ENCODE measurements at places on chromosomes 6 and 20.

GRCh38 chr6:132978685-132979084 is 164.3 kb downstream of the RPS12 start:
- DNase-seq: no peak

DNA sequence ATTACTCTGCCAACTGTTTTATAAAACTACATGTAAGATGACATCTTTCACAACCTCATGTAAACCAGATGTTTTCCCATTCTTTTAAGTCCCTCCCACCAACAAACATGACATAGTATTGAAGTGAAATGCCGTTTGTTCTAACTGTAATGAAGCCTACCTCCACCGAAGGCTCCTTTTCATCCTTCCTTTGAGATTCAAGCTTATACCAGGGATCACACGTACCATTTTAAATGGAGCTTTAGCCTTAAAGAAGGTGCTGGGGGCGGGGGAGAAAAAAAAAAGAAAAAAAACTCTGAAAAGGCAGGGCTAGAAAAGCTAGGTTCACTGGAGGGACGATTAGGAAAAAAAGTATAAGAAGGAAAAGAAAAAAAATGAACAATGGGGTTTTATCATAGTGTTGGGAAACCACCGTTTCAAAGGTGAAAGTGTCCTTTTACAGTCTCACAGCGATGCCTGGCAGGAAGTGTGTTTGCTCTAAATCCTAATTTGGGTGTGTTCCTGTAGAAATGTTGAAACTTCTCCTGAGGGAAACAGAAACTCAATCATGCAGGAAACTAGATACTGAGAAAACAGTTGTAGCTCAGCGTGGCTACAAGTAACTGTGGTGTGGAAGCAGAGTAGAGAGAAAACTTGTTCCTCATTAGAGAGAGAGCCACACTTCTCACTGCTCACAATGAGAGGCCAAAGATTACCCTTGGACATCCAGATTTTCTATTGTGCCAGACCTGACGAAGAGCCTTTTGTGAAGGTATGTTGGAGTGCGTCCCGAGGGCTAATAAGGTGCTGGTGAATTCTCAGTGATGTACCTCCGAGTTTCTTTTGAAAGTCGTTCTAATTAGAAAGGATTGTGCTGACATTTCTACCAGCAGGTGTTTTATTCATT is 37.6 kb upstream of the HINT3 start:
- DNase-seq: peak; percentile 60

GRCh38 chr20:21523281-21523868 is 9.5 kb upstream of the NKX2-2 start:
- no peak for DNase-seq

- peak; percentile 14 for DNase-seq
Measured at GRCh38 chr6:45706319-45706718, 309.3 kb downstream of the CLIC5 start.

- no peak for DNase-seq
Measured at GRCh38 chr6:132730560-132730959, 16.7 kb upstream of the VNN1 start.

DNA sequence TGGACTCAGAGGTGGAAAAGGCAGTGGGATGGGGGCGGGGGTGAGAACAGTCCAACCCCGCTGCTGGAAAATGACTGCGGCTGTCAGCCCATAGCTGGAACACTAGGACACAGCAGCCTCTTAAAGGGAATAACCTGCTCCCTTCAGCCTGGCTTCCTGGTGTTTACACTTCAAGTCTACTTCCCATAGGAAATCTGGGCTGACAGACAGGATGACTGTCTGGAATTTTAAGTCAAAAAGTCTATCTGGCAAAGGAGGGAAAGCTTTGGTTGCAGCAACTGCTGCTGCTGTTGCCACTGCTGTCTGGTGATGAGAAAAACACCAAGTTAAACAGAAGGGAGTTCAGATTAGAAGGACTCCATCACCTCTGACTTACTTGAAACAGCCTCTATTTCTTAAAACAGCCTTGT is 44.9 kb downstream of the TNFRSF21 start:
- no peak for DNase-seq

- DNase-seq: no peak
Measured at GRCh38 chr20:52251136-52251700, 59.6 kb upstream of the ZFP64 start.

DNA sequence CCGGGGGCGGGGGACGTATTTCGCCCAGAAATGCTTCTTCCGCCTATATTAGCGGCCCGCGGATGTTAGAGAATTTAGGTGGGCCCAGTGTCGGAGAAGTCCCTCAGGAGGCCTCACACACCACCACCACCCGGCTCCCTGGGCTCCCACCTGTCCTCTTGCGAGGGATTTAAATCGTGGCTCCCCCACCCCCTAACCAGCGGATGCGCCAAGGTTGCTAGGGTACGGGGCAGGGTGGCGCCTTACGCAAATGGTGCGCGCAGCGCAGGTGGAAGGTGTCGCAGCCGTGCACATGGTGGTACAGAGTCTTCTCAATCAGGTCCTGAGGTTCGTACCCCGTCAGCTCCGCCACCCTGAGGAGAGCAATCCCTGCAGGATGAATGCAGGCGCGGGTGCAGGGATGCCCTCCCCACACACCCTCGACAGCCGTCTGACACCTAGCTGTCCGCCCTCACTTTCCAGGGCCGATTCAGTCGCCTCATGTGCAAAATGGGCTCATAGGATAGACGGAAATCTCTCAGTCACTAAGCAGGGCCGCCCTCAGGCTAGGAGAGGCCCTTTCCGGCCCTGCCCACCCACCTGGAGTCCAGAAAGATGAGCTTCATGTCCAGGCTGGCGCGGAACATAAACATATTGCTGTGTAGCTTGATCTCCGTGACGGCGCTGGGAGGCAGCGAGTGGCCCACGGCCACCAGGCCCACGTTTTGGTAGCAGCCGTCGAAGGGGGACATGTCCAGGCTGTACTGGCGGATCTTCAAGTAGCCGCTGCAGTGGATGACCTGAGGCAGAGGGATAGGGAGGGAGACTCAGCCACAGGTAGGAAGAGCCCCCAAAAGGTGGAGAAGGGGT is 16.6 kb downstream of the SIM1 start:
- DNase-seq: no peak

- no peak for DNase-seq
Measured at GRCh38 chr6:11044712-11045167, 635 bp upstream of the ELOVL2 start.

DNA sequence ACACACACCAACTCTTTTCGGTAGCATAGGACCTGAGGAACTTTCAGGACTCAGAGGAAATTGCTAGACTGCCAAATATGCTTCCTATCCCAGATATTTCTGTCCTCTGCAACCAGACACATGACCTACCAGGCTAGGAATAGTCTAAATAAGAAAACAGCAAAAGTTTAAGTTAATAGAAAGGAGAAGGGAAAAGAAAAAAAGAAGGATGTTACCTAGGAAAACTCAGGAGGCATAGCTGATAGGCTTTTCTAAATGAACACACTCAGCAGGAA is 74.6 kb downstream of the MAP3K5 start:
- peak; percentile 72 for DNase-seq

- DNase-seq: no peak
Measured at GRCh38 chr6:14454473-14454775, 336.9 kb downstream of the CD83 start.

- DNase-seq: no peak
Measured at GRCh38 chr6:106186172-106186571, 100.0 kb downstream of the PRDM1 start.

DNA sequence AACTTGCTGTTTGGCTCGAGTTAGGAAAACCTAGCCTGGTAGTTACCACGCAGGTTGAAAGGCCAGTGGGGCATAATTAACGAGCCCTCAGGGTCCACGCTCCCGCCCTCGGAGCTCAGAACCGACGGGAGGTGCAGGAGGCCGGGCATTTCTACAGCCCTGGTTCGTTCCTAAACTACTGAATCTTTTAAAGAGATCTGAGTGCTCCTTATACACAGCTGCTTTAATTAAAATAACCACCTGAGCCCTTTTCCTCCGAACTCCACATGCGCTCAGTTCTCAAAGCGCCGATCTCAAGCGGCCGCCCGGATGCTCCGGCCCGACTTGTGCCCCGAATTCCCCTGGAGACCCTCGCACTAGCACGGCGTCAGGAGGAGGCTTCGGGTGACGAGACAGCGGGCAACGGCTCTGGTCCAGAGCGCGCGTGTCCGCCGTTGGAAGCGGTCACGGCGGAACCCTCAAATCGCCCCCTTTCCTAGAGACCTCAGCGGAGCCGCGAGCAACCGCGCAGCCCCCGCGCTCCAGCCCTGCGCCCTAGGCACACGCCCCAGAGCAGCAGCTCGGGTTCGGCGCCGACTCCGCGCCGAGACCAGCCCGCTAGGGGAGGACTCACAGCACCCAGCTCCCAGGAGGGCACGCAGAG is 397 bp downstream of the WDR27 start:
- no peak for DNase-seq

- DNase-seq: no peak
Measured at GRCh38 chr20:49637046-49637637, 69.2 kb upstream of the PTGIS start.

GRCh38 chr6:138107752-138108592 is 753 bp upstream of the PERP start:
- DNase-seq: no peak

- no peak for DNase-seq
Measured at GRCh38 chr20:23153696-23154341, 67.7 kb upstream of the CD93 start.

DNA sequence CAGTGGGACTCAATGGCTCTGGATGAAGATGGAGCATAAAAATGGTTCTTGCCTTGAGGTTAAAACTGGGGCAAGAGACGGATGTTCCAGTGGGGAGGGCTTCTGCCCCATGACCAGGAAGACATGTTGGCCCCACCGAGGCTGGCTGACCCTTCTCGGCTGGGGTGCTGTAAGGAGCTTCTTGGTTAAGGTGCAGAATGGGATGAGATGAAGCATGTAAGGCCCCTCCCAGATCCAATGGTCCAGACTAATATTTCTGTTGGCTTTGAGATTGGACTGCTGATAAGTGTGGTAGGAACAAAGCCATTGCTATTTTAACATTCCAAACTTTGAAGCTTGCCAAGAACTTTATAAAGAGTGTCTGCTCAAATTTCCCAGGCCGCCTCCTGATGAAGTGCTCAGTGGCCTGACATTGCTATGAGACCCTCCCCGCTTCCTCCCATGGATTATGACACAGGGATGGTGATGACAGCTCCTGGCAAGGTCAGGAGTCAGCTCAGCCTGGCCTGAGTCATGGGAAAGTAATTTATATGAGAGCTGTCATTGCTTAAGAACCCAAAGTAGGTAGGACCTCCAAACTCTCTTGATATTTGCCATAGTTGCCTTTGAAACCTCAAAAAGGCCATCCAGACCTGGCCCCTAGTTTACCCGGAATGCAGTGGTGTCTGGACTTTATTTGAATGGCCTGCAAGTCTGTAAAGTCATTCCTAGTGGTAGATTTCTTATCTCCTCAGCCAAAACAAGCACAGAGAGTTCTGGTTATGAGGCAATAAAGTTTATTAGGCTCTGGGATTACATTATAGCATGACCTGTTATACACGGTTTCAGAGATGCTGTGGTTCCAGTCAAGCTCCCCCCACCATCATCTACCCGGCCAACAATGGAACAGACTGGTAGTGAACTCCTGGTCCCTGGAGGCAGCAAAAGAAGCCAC is 55.2 kb downstream of the TGM2 start:
- no peak for DNase-seq

DNA sequence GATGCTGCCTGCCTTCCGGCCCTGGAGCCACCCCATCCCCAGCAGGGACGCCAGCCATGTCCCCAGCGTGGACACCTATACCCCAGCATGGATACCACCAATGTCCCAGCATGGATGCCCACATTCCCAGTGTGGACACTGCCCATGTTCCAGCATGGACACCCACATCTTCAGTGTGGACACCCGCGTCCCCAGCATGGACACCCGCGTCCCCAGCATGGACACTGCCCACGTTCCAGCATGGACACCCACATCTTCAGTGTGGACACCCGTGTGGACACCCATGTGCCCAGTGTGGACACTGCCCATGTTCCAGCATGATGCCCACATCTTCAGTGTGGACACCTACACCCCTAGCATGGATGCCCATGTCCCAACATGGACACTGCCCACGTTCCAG is 7.1 kb upstream of the FRMD1 start:
- DNase-seq: no peak

- DNase-seq: peak; percentile 86
Measured at GRCh38 chr6:151389618-151390275, 1.6 kb downstream of the ZBTB2 start.

- no peak for DNase-seq
Measured at GRCh38 chr6:52531834-52532233, 45.0 kb downstream of the TRAM2 start.

DNA sequence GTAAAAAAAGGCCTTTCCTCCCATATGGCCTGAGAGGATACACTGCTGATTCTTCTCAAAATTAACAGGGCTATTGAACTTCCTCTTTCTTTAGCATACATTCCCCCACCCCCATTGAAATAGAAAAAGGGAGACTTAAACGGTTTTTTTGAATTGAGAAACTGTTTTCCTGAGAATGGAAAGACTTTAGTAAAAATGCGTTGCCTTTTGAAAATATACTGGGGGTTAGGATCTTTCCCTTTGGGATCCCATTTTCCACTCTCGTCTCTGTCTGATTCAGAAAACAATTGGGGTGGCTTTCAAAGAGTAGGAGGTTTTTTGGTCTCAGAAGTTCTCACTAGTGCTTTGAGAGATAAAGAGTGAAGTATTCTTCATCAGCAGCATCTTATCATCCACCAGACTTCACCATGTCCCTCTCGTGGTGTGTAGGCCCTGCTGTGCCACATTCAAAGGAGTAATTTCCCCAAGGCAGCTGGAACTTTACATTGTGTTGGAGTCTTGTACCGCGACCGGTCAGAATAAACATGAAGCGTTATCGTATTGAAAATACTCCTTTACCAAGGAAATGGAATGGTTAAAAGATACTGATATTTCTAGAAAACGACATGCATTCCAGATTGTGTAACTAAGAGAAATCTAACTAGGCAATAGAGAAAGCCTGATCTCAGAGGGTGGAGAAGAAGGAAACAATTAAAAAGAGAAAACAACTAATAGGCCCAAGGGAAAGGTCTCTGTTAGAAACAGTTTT is 10.6 kb downstream of the MYB start:
- DNase-seq: no peak

- DNase-seq: peak; percentile 36
Measured at GRCh38 chr6:14046476-14047068, 71.0 kb upstream of the CD83 start.

DNA sequence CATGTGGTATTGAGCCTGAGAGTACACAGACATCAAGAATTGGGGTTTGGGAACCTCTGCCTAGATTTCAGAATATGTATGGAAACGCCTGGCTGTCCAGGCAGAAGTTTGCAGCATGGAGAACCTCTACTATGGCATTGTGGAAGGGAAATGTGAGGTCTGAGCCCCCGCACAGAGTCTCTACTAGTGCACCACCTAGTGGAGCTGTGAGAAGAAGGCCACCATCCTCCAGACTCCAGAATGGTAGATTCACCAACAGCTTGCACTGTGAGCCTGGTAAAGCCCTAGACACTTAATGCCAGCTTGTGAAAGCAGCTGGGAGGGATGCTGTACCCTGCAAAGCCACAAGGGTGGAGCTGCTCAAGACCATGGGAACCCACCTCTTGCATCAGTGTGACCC is 658.2 kb downstream of the HACE1 start:
- DNase-seq: no peak

- no peak for DNase-seq
Measured at GRCh38 chr20:17620371-17621228, 50.7 kb downstream of the DSTN start.
